ENCODE measurements at places on chromosomes 2 and 18. TPM values are rescaled to one million over a fixed set of nuclear protein-coding genes. Genes with fewer than 3 reads are reported as not detected.

TPGS2 gene
- 301 TPM for total RNA-seq

TTR gene
- not detected for total RNA-seq

MYO5B gene
- total RNA-seq = 6.7 TPM

ACVR2A gene
- 22.7 TPM for total RNA-seq

DNA sequence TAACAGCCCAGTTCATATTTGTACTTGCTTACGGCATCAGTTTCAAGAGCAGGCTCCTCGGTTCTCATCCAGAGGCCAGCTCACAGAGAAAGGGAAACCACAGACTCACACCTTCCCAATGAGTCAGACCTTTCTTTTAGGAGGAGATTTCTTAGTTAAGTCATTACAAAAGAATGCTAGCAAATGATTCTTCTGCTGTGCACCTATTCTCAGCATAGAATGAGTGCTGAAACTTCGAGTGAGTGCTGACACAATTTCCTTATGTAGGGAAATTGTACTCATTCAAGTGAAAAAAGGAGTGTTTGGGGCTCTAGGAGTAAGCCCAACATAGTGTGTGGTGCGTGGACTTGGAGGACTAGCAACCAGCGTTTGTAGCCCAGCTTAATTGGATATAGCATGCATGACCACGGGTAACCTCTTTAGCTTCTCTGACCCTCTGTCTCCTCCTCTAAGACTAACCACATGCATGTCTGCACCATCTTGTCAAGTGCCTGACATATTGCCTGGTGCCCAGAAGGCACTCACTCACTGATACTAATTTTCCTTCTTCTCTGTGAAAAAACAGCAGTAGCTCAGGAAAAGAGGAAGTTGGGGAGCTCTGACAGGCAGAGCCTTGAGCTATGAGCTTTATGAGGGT, 87.0 kb downstream of the ALPK2 start:
- DNase-seq = no peak

- no peak for DNase-seq
Observed at GRCh38 chr2:215958257-215958656, 55.1 kb downstream of the MREG start.

DNA sequence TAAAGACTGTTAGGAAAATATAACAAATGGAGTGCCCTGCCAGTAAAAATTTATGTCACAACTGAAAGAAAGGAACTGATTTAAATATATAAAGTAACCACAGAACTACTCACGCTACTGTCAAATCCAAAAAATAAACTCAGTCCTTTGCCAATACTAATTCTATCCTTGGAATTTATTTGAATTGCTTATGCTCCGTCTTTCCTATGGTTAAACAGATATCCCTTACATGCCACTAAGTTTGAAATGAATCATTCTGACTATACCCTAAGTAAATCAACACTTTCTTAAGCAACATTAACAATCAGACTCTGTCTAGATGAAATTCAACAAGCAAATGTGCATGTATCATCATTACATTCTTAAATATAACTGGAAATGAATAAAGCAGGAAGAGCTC, 9.8 kb downstream of the HNRNPLL start:
- no peak for DNase-seq

GRCh38 chr18:66603941-66604627, at the start of gene CDH19:
TSS of gene CDH19 (minus strand) at chr18:66604090. CDS start at chr18:66572204, 31,886 bp downstream.
- DNase-seq = no peak

DNA sequence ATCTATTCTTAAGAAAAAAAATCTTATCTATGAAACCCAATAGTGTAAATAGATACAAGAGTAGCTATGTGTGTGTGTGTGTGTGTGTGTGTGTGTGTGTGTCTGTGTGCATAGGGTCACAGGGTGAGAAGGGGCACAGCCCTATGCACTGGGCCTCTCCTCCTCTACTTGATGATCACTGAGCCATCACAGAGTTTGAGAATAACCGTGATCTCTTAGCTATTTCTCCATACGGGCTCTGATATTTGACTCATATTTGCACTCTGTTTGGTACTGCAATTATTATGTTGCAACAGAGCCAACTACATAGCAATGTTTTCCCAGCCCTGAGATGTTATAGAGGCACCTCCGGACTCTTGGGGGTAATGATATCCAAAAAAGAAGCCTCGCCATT, 28.8 kb upstream of the SLC40A1 start:
- DNase-seq = no peak

- DNase-seq = peak; percentile 58
Observed at GRCh38 chr18:10145546-10145945, 231.7 kb downstream of the VAPA start.

GRCh38 chr2:173238831-173239230, 115.8 kb upstream of the CDCA7 start:
- no peak for DNase-seq

DNA sequence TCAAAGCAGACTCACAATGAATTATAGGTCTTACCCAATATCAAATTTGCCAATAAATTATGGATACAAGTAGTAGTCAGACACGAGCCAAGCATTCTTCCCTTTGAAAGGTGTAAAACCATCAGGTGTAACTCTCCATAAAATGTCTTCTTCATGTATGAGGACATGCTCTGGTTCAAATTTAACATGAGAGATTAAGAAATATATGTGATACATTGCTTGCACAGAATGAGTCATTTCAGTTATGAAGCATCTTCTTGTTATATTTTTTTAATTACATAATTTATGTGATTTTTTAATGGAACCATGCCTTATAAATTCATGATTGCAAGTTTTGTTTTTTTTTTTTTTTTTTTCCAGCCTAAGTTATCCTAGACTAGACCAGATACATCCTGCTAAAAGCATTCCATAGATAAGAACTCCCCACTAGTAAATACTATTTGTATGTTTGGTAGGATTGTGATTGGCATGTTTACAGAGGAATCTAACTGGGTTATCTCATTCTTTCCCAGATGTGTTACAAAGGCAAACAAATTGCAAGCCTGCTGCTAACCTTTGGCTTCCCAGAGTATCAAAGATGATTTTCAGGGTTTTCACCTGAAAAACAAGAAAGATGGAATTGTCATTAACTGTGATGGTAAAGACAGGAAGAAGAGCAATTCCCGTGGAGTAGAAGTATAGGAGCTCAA, 621.9 kb downstream of the XIRP2 start:
- DNase-seq = no peak

DNA sequence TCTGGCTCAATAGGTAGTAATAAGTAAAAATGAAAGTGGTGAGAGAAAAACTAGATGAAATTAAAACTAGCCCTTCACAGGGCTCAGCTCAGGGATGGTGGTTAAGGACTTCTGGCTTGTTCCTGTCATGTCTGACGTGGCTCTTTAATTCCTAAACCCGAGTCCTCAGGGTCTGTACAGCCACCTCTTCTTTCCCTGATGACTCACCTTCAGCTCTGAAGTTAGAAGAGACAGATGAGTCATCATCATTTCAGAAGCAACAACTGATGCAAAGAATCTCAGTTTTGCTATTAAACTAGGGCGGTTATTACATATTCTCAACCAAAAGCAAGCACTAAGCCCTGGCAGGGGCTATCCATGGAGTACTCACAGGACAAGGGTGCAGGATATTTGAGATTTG, 24.0 kb upstream of the ITGB6 start:
- no peak for DNase-seq

DNA sequence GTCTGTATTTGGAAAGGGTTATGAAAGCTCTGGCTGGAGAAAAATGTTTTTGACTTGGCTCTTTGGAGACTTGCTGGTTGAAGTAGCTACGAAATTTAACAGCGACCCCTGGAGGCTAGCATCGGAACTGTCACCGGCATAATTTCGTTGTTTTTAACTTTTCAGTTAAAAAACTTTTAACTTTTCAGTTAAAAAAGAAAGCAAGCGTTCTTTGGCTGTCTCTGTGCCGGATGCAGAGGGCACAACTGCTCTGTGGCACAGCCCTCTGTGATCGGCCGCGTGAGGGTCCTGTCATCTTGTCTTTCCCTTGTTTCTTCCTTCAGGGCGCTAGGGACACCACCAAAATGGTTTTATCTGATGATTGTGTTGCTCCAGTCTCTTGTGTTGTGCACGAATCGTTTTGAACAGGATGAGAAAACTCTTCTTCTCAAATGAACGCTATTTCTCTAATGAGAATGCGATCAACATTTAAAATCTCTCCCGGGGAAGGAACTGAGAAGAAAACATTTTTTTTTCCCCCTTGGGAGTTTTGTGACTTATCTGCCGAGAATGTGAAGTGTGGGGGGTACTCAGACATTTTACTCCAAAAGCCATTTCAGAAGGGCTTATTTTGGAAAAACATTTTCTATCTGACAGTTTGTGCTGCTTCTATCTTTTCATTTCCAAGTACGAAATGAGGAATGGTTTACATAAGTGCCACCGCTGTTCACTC, 57.1 kb downstream of the ADCYAP1 start:
- DNase-seq = peak; percentile 25

DNA sequence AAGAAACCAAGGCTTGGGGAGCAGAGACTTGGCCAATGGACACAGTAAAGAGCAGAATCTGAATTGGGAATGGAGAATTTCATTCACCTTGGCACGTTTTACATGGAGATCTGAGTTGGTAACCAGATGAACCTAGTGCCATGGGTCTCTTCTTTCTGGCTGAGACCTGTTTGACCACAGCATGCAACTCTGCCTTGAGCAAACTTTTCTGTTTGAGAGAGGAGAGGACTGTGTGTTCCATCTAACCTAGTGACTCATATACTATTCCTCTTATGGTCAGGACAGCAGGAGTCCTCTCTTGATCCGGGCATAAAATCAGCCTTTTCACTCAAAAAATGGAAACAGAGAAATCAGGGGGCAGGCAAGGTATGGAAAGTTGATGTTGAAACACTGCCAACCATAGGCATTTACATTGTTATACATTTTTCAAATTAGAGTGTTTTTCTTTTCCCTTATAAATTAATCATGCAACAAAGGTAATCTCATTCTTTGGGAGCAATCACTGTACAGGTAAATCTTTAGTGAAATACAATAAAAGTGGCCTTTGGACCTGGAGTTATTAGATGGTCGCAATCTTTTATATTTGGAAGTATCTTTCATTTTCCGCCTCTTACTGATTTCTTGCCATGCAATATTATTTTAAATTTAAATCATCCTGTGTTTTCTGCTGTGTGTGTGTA, 86.7 kb downstream of the NRP2 start:
- DNase-seq = no peak

DNA sequence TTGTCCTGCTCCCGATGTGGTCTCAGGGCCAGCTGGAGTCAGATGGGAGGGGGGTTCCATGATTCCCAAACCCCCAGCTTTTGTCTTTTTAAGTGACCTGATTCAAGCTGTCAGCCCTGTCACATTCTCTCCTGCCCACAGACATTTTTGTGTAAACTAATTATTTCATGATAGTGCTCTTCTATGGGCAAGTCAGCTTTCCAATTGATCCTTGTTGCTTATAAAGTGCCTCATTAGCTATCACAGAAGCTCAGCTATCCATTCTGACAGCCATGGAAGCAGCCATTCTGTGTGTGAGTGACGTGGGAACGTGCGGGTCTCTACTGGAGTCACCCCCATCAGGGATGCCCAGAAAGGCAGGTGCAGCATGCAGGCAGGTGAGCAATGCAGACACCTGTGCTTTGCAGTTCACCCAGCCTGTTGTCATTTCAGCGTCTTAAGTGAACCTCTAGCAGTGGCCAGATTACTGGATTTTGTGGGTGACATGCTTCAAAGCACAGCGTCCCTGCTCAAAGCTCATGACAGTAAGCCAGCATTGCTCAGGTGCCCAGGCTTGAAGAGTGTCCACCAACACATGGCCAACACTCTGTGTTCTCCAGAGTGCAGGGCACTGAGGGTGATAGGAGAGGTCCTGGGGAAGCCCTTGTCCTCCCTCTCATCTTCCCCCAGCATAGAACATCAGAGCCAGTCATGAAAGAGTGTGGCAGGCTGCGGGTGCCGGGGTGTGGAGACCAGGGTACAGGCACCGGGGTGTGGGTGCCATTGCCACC, 162.1 kb upstream of the SH3BP4 start:
- no peak for DNase-seq

DNA sequence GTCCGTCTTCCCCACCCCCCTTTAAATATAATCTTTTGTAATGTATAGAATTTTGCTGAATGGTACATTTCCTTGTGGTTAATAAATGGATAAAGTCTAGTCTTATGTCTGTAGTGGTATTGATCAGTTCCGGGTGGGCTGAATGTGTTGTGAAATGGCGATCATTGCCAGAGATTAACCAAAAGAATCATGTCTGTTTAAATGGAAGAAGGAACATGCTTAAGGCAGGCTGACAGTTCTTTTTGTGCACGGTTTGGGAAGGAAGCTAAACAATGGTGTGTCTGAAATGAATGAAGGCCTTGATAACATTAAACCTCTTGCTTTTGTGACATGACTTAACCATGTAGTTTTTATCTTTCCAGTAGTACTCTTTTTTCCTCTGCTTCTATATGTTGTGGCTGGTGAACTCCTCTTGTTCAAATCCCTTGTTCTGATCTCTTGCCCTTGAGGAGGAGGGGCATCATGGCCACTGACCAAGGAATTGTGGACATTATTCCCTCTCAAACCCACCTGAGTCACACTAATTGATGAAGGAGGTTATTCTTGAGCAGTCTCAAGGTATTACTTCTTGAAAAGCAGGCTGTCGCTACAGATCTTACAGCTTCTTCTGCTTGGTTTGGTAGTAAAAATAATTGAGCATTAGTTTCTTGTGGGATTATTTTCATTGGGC, 1.7 kb downstream of the ACVR2A start:
- DNase-seq = no peak

GRCh38 chr2:124201713-124202112, 176.6 kb downstream of the CNTNAP5 start:
- DNase-seq = no peak

DNA sequence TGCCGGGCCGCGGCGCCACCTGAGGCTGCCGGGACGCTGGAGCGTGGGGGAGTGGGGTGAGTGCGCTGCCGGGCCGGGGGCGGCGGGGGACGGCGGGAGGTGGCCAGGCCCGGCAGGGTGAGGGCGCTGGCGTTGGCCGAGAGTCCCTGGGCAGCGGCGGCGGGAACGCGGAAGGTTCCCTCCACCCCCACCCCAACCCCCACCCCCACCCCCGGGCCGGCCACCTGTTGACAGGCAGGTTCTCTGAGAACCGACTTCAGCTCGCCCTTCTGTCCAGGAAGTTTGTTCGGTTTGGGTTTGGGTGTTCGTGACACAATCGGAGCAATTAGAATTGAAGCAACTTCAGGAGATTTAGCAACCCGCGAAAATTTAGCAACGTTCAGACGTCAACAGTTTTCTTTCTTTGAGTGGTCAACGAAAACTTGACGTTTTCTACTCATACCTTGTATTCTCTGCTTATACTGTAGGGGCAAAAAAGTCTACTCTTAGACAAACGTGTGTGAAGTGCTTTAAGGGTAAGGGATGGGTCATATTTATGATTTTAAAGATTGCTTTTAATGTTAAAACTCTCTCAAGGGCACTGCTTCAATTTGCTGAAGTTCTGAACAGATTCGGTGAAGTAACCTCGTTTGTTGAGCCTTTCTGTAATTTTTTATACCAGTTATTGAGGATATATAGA, 9.3 kb downstream of the OTX1 start:
- DNase-seq = peak; percentile 35

- DNase-seq = no peak
Observed at GRCh38 chr2:38720613-38721241, 30.4 kb downstream of the SRSF7 start.

- no peak for DNase-seq
Observed at GRCh38 chr2:135409436-135409835, 121.6 kb downstream of the ZRANB3 start.

DNA sequence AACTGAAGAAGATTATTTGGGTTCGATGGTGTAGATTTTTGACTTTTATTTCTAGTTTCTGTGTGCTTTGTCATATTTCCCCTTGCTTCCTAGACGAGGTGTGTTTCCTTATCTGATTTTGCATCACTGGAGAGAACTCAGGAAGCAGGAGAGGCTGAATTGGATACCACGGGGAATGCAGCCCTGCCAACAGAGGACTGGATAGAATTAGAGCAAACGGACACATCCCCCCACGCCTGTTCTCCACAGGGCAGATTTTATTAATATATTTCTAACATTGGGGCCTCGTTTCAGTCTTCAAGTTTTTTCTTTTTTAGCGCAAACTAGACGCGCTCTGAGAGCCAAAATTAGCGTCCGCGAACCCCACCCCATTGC, 678 bp upstream of the VAPA start:
- no peak for DNase-seq
